ENCODE measurements at places on chromosomes 4 and X.

DNA sequence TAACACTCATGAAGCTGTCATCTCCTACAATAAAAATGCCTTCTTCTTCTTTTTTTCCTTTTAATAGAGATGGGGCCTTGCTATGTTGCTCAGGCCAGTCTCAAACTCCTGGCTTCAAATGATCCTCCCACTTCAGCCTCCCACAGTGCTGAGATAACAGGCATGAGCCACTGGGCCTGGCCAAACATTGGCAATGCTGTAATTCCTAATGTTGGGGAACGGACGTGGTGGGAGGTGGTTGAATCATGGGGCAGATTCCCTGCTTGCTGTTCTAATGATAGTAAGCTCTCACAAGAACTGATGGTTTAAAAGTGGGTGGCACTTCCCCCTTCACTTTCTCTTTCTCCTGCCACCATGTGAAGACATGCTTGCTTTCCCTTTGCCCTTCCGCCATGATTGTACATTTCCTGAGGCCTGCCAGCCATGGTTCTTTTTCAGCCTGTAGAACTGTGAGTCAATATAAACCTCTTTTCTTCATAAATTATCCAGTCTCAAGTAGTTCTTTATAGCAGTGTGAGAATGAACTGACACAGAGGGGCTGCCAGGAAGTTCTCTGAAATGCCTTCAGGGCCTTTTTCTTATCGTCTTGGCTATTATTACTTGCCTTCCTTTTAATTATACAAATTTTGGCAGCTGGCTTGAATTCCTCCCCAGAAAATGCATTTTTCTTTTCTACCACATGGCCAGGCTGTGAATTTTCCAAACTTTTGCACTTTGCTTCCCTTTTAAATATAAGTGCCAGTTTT is 93.0 kb downstream of the CENPC start:
- no peak for DNase-seq

- no peak for DNase-seq
These were observed 282.0 kb downstream of the ARHGAP24 start for GRCh38 chr4:85756938-85757337.

- DNase-seq: no peak
These were observed 81.5 kb upstream of the TEX13D start for GRCh38 chrX:124250835-124251437.

DNA sequence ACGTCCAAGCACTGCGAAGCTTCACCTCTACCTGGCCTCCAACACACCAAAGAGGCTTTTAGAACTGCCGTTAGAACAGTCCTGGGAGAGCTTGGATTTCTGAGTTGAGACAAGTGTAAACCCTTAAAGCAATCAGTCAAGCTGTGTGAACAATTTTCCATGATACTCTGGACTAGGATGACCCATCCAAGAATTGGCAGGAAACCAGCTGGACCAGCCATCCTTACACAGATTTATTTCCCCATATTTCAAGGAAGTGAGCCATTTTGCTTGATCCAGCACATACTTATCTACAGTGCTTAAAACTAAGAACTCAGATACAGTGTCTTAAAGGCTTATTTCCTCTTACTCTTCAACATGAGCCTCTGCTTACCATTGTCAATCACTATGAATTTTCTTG is 340.7 kb upstream of the HS3ST1 start:
- no peak for DNase-seq

DNA sequence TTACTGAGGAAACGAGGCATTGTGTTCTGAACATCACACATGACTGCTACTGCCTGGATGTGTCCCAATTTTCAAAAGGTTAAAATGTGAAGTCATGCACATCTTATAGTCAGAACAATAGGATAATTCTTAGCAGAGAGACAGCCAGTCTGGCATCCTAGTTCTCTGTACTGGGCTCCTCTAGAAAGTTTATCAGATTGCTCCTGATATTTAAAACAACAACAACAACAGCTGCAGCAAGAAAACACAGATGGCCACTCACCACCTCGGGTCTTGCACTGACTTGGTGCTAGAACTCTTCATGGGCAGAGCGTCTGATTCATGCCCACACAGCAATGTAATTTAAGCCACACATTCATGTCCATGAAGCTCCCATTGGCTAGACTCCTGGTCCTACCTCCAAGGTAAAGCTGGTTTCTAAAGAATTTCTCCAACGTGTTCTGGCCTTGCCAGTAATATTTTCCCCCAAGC is 33.3 kb upstream of the SLC2A9 start:
- DNase-seq: no peak

- no peak for DNase-seq
These were observed 97.1 kb upstream of the KLF3 start for GRCh38 chr4:38566806-38567398.
